NCI-H524 treated with DMSO at 0.1 percent for 48 hours (cell line): ENCODE measurements at places on chromosomes 3 and 15.
A peak's percentile ranks its signal among the peaks of the same experiment; 100 is the strongest.

- no peak for DNase-seq
Measured at GRCh38 chr3:196639483-196640296, at the start of gene NRROS. Gene NRROS, plus strand, starts transcription at chr3:196639694. Its CDS starts 14,846 bp downstream, at chr3:196654540.

DNA sequence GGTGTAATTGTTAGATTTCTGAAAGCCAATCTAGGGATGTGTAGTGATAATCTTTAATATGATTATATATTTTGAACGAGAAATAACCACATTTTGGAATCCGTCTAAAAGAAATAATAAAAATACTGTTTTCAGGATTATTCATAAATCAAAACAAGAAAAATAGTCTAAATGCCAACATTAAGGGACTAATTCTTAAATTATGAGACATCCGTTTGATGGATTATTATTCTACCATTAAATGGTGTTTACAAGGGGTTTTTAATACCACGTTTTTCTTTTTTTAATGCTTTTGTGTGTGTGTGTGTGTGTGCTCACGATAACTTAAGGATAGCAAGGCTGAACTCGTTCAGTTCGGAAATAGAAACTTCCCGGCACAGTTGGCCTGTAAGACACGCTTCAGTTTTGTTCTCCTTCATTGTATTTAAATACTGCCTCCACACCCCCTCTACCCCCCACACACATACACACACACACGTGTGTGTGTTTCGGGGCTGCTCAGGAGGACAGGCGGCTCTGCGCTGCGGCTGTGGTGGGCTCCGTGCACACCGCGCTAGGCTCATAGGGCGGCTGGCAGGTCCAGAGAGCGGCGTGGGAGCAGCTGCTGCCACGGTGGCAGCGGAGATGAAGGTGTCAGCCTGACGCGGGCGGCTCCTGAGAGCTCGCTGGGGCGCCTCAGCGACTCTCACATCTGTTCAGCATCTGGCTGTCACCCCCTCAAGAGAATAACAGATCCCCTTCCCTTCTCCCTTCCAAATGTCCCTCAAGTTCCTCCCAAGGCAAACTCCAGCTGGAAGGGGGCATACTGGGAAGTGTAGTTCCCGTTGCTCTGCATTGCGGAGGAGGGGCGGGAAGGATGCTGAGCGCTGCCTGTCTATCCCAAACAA, 23.0 kb upstream of the ANP32A start:
- peak; percentile 41 for DNase-seq

GRCh38 chr3:177610686-177611633, 413.7 kb upstream of the TBL1XR1 start:
- peak; percentile 18 for DNase-seq

DNA sequence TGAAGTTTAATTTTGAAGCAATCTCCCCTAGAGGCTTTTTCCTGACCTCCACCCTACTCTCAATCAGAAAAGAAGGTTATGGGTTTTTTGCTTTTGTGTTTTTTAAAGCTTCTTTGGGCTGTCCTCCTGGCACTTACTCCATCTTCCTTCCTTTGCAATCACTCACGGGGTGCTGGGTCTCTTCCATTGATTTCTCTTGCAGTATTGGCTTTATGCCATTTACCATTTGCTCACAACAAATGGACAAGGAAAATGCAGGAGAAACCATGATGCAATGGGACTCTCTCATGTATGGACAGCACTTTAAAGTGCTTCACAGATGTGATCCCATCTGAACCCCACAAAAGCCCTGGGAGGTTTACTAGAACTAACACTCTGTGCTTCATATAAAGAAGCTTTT, 57.5 kb downstream of the SST start:
- DNase-seq, result no peak

DNA sequence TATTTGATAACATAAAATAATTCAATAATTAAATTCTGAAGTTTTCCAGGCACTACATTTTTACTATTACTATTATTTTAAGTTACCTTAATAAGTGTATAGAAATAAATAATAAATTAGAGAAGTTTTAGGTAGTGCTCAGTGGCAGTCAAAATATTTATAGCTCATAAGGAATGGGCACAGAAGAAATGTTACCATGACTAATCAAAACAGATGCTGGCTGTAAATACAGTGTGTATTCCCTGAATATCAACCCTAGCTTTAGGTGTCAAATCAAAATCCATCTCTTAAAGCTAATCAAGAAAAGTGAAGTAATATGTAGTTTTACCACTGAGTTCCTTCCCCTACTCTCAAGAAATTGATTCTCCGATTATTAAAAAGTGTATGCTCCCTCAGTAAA, 35.5 kb downstream of the ZBTB20 start:
- DNase-seq, result no peak

DNA sequence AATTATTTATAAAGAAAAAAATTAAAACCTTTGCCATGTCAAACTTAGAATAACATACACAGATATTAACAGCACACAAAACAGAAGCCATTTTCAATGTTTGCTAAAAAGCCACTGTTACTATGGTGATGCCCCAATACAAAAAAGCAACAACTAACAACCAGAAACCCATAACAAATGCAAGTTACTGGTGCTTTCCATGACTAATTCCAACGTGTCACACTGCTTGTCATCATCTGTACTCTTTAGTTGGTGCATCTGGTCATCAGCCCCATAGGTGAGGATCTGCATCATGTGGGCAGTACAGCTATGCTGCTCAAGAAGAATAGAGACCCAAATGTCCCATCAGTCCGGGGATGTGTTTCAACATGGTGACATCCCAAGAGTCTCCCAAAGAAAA, 52.8 kb downstream of the ATP8B4 start:
- DNase-seq, result no peak

GRCh38 chr3:196711838-196712513, at the start of the genes CEP19 and PIGX:
Gene CEP19, minus strand, starts transcription at chr3:196712250. Its CDS starts 3,593 bp downstream, at chr3:196708657.
Gene PIGX, plus strand, starts transcription at chr3:196712377.
- DNase-seq, result peak; percentile 15
